ENCODE measurements at places on chromosomes 13 and 19. TPM values are rescaled to one million over a fixed set of nuclear protein-coding genes. Genes with fewer than 3 reads are reported as not detected.
A peak's percentile ranks its signal among the peaks of the same experiment; 100 is the strongest.

- peak; percentile 44 for DNase-seq
These were observed 58.5 kb downstream of the TRPM4 start for GRCh38 chr19:49216071-49216470.

DNA sequence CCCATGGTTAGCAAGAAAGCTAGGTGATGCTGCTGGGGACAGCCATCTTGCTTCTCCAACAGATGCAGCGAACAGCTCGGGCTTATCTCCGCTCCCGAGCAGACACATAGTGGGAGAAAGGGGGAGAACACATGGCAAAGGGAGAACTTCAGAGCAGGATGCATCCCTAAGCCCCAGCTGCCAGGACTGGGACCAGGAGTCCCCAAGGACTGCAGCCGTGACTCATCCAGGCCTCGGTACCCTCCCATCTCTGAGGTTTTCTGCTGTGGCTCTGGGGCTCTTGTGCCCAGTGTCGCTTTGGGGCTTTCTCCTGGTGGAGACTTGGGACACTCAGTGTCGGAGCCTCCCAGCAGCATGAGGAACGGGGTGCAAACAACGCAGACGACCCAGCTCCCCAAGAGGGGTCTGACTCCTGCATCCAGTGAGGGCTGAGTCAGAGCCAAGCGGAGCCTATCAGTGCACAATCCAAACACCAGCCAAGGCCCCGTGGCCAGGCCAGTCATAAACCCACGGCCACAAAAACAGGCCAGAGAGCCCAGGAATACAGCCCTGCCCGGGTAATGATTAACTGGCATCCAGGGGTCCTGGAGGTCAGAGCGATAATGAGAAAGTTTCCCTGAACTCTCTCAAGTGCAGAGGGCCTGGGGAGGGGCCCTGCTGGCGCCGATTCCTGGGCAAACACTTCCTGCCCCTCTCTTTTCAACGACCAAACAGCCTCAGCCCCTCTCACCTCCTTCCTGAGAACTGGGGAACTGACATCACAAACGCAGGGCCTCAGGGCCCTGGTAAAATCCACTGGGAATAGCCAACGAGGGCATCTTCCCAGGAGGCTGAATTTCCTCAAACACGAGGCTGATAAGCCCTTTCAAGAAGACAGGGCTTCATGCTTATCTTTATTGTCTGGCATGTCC lies 202.9 kb downstream of the USP12 start:
- peak; percentile 34 for DNase-seq

DNA sequence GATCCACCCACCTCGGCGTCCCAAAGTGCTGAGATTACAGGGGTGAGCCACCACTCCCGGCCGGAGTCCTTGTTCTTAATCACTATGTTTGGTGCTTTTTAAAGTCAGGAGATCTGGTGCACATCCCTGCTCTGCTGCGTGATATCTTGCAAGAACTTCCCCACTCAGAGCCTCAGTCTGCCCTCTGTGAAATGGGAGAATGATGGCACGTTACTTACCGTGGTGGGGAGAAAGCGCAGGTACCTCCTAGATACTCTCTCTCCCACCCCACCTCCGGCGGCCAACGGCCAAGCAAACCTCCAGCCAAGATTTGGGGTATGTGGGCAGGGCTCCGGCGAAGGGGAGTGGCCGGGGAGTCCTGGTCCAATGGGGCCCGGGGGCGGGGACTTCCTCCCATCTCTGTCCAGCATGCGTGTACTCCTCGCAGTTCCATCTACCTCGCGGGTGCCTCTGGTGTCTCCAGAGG lies at the start of gene RYR1:
Gene RYR1, plus strand, starts transcription at position 424 of the 466 bp plus-strand sequence. CDS start 139 bp downstream, outside the sequence.
- peak; percentile 45 for DNase-seq

DNA sequence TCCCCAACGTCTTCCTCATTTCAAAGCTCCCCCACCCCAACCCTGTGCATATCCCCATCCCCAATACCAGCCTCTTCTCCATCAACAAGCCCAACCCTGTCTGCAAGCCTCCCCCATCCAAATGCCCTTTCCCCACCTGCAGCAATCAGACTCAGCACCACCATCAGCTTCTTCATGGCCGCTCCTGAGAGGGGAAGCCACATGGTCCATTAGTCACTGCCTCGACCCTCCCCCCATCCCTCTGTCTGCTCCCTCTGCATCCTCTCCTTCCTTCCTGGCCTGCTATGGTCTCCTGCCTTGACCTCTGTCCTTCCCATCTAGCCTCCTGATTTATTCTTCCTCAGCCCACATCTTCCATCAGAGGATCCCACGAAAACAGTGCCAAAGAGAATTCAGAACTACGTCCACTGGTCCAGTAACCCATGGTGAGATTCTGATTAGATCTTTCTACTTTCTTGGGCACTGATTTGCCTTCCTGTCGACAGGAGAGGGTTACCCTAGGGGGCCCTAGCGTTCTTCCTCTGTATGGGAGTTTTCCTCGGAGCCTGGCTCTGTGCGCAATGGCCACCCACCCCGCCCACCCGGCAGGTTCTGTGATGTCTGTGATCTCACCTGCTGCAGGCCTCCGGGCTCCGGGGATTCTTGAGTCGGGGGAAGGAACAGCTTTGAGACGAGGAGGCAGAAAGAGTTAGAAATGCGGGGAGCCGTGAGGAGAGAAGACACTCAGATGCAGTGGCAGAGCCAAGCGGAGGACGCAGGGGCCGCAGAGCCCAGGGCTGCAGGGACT lies 1.3 kb downstream of the KLK6 start:
- no peak for DNase-seq

GRCh38 chr19:14048443-14049153 lies 13.3 kb downstream of the PALM3 start:
- DNase-seq, result peak; percentile 47

DNA sequence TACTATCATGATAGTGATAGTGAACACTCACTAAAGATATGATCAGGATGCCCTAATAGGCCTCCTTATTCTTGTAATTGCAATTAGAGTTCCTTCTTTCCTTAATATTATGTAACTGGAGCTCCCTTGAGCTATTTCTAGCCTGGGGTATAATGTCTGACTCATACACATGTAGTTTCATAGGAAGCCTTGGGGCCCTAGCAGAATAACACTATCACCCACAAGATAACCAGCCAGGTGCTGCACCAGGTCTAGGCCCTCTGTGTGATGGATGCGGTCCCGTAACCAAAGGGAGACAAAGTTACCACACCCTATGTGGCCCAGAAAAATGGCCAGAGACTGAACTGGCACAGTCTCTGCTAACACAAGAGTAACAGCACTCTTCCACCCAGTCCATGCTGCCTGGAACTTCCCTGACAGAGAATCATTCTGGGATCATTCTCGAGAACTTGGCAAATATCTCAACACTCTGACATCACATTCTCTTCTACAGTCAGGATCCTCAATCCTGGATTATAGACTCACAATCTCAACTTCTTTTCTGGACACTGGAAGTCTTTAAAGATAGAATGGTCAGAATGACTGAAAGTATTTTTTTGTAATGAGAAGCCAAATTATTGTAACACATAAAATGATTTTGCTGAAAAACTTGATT lies 32.6 kb upstream of the IGFL4 start:
- no peak for DNase-seq

DNA sequence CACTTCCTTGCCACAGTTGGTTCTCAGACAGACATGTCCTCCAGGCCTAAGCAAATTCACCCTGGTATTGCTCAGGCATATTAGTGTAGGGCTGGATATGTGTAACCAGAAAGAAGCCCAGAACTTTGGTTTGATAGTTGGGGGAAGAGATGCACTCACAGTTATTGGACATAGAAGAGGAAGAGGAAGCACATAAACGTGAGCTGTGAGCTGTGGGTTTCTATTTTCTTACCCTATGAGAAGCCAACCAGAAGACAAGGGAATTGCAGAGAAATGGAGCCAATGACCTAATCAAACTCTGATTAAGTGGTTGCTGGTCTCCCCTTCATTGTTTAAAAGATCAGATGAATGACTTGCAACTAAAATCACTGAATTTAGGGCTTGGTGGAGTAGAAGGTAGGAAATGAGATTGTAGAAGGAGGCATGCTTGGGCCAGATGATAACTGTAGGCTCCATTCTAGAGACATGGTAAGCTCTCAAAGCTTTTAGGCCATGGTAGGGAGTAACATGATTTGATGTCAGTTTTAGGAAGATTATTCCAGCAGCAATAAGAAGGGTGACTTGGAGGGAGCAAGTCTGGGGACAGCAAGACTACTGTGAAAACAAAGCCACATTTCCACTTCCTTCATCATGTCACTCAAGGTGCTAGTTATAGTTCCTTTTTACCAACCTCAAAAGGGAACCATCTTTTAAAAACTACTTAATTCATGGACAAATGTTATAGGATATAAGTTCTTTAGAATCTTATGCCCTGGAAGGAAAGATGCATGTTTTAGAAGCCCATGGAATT lies 24.1 kb upstream of the WDFY2 start:
- DNase-seq, result no peak

DNA sequence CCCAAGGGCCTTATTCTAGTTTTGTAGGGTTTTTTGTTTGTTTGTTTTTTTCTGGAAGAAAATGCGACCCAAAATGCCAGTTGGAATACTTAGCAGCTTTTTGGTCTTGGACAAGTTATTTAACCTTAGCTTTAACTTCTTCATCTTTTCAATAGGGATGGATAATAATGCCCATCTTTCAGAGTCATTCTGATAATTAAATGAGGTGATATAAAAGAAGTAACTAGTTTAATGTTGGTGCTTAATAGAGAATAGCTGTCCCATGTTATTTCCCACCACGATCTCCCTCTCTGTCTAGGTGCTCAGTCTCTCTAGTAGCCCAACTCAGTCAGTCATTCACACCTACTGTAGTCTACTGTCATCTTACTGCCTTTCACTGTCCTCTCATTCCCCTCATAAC lies 8.0 kb downstream of the LSM14A start:
- DNase-seq, result no peak

DNA sequence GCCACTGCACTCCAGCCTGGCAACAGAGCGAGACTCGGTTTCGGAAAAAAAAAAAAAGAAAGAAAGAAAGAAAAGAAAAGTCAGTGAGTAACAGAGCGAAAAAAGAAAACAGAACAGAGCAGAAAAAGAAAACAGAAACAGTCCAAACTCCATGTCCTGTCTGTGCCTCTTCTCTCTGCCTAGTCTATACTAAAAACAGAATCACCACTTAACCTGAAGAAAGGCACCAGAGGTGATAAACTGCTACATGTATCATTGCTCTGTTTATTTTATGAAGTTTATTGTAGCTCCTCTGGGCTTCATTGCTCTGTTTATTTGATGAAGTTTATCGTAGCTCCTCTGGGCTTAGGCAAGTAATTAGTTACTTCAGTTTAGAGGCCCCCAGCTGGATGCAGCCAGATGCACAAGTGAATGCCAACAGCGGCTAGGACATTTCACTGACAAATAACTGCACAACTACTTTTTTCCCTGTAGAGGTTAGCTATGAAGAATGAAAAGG lies 39.2 kb downstream of the TBC1D4 start:
- DNase-seq, result no peak

- no peak for DNase-seq
These were observed 192.8 kb upstream of the IRS2 start for GRCh38 chr13:109979228-109979627.

GRCh38 chr19:13086341-13086740 lies 16.3 kb downstream of the LYL1 start:
- peak; percentile 11 for DNase-seq

DNA sequence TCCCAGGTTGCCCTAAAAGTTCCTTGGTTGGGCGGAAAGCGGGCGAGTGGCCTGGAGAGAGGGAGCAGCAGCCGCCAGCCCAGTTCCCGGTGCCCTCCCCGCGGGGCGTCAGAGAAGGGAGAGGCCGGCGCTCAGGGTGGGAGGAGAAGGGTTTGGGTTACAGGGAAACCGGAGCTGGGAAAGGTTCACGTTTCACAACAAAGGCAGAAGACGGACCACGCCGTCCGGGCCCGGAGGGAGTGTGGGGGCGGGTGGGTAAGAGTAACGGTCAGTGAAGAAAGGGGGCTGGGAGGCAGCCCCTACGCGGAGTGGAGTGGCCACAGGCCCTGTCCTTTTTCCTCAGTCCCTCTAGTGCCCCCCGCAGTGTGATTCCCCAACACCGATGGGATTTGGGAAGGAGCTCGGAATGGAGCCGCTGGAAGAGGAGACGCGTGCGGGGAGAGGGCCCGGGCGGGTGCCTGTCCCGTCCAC lies 1.6 kb downstream of the SIX5 start:
- DNase-seq, result peak; percentile 33

GRCh38 chr19:14639536-14640277 lies 34.9 kb downstream of the ADGRE3 start:
- DNase-seq, result no peak

DNA sequence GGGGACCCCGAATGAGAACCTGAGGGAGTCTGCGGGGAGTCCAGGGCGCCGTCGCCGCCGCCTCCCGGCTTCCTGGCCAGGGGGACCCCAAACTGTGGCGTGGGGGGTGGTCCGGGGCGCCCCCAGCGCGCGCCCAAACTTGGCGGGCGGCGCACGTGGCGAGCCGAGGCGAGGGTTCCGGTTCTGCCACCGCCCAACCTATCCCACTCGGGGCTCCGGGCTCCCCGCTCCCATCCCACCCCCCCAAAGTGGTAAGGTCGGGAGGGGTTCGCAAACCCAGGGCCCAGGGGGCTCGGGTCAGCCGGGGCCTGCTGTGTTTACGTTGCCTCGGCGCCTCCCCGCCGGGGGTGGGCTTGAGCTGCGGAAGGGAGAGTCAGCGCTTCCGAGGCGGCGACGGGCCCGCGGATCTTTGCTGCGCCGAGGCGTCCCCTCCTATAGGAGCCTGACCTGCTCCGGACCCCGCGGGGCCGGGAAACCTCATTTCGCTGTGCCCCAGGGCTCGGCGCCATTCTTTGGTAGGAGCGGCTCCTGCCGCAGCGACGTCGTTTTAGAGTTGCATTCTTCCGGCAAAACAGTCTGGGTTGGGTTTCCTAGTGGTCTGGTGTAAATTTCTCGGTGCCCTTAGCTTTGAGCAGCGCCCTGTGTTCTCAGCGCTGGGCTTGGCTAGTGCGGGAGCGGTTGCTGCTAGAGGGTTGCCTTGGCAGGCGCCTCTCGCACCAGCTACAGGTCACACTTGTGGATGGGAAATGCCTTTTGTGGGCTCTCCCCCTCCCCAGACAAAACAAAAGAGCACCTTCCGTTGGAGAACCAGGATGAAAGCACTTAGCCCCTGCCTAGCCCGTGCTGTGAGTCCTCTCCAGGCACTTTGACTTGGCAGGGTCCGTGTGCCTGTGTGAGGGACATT lies 1.2 kb downstream of the DAZAP1 start:
- no peak for DNase-seq

- DNase-seq, result no peak
These were observed 6.7 kb downstream of the FGF14 start for GRCh38 chr13:102395174-102395573.

Gene RGS9BP
- total RNA-seq, result 0.85 TPM

Gene ZNF416
- 4.6 TPM for total RNA-seq

Gene SLC10A2
- total RNA-seq, result not detected

Gene POLRMT
- 37.3 TPM for total RNA-seq

Gene SIGLEC10
- total RNA-seq, result not detected

Gene RINL
- 1.2 TPM for total RNA-seq

Gene TMEM59L
- not detected for total RNA-seq

Gene B3GNT3
- total RNA-seq, result not detected

Data from SK-MEL-5 (cell line).